NCI-H187 treated with DMSO at 0.1 percent for 48 hours (cell line): ENCODE measurements at places on chromosomes 1 and 21.
A peak's percentile ranks its signal among the peaks of the same experiment; 100 is the strongest.

DNA sequence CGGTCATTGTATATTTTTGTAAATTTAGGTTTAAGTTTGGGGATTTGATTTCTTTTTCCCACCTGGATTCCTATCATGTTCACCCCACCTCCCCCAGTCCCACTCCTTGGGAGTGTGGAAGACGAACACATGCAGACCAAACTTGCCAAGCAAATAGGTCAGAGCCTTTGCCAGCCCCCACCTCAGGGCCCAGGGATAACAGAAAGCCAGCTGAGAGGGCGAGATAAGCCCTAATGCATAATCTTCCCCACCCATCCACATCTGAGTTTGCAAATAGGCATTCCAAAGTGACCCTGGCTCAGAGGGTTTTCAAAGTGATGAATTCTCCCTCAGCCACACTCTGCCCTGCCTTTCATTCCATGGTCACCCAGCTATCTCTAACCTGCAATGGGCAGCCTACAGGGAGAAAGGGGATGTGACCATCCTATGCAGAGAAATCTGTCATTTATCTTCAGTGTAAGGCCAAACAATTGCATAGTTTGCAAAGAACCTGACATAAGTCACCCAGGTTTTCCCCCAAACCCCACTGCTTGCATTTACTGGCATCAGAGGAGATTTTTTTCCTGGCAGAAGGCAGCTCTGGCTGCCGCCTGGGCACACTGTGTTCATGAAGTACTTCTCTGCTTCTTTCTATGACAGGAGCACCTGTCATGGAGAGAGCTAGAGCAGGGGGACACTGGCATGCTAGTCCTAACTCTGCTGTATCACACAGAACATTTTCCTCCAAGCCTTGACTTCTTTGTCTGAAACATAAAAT lies 69.0 kb upstream of the NFIA start:
- DNase-seq, result no peak

GRCh38 chr1:166978821-166979220 lies 3.5 kb upstream of the ILDR2 start:
- no peak for DNase-seq

GRCh38 chr1:207789792-207790787 lies 38.2 kb downstream of the CD46 start:
- no peak for DNase-seq

- DNase-seq, result no peak
Observed at GRCh38 chr1:5239911-5240310, 585.5 kb downstream of the AJAP1 start.

- no peak for DNase-seq
Observed at GRCh38 chr1:156371553-156372264, 2.7 kb downstream of the RHBG start.

DNA sequence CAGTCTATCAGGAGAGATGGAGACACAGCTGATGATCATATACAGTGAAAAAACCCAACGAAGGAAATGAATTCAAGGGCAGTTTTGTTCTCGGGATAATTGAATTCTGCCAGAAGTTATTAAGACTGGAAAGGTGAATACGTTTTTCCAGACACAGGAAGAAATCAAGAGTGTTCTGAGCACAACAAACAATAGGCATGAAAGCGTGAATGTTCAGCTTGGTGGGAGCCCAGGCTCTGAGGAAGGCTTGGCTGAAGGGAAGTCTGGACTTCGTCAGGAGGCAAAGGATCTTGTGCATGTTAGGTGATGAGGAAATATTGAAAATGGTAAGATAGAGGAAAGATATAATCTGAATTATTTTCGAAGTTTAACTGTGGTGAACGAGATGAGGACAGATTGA lies 50.4 kb downstream of the CYYR1 start:
- DNase-seq, result no peak

GRCh38 chr1:154777154-154777553 lies 92.9 kb downstream of the KCNN3 start:
- no peak for DNase-seq

DNA sequence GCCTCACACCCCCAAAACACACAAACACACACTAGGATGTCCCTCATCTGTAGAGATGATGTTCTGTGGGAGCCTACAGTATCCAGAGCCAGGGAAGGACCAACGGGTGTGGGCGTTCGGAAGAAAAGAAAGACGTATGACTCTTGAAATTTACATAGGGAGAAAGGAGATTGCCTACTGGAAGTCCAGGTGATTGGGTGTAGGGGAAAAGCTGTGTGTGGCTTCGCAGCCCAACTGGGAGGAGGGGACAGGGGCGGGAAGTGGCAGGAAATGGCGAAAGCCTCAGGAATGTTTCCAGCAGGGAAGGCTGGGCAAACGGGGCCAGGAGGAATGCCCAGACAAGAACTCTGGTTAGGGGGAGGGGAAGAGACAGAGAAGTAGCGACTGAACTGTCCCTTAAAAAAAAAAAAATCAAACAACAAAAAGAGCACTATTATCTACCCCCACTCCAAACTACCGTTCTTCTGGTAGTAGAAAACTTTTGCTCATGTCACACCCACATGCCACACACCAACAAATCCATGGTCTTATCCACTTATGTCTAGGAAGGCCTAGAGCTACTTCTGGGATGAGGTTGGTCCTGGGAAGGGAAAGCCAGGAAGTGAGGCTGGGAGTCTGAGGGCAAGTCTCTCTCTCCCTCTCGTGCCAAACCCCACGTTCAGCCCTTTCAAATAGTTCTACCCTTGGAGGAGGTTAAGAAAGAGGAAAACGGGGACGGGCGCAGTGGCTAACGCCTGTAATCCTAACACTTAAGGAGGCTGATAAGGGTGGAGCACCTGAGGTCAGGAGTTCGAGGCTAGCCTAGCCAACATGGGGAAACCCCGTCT lies 1.8 kb upstream of the CKS1B start:
- no peak for DNase-seq

DNA sequence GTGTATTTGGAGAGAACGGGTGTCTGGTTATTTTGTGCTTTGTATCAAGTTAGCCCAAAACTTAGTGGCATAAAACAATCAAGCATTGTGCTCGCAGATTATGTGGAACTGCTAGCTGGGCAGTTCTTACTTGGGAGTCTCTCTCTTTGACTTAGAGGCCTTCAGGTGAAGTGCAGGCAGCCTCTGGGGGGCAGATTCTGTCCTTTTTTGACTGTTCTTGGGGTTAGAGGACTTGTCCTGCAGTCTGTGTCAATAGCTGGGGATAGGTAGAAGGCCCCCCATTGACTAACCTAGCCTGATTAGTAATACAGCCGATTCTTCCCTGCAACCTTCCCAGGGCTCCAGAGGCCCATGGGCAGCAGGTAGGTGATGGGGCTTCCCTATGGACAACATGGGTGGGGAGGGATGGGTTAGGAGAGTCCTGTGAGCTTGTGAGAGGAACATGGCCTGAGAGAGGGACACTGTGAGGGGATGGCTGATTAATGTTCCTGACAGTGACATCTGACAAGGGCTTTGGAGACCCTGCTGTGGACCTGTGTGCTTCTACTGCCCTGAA lies 37.2 kb upstream of the ACOT11 start:
- no peak for DNase-seq

- no peak for DNase-seq
Observed at GRCh38 chr1:205800427-205800826, 12.6 kb downstream of the SLC41A1 start.

DNA sequence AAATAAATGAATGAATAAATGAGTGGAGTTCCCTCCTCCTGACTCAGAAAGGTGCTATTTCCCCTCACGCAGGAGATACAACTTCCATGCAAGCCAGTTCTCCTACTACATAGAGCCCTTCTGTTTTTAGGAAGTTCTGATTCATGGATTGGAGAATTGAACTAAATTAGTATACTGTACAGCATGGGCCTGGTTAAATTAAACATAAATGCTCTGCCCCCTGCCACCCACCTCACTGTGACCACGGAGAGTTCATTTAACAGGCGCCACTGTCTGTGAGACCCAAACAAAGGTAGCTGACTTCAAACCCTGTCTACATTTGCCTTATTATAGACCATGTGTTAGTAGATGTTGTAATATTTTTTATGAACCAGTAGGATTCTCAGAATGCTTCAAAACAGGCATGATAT lies 9.1 kb upstream of the IRF2BP2 start:
- DNase-seq, result no peak

GRCh38 chr21:26087223-26087918 lies 83.2 kb downstream of the APP start:
- DNase-seq, result no peak

- peak; percentile 79 for DNase-seq
Observed at GRCh38 chr1:111346089-111346885, 55.6 kb downstream of the CHIA start.

DNA sequence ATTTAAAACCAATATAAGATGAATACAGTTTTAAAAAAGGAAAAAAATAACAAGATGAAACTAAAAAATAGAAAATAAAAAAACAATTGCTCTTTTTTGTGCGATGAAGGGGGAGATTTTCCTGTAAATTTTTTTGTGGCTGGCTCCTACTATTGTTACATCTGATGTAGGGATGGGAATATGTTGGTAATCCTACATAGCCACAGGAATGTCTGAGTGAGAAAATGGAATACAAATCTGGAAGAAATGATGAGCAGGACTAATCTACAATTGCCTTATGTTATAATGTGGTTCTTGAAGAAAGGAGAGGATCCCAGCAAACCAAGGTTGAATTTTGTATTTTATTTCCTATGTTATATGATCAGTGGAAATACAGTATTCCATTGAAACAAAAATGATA lies 40.9 kb downstream of the ATP6V1G3 start:
- DNase-seq, result no peak

DNA sequence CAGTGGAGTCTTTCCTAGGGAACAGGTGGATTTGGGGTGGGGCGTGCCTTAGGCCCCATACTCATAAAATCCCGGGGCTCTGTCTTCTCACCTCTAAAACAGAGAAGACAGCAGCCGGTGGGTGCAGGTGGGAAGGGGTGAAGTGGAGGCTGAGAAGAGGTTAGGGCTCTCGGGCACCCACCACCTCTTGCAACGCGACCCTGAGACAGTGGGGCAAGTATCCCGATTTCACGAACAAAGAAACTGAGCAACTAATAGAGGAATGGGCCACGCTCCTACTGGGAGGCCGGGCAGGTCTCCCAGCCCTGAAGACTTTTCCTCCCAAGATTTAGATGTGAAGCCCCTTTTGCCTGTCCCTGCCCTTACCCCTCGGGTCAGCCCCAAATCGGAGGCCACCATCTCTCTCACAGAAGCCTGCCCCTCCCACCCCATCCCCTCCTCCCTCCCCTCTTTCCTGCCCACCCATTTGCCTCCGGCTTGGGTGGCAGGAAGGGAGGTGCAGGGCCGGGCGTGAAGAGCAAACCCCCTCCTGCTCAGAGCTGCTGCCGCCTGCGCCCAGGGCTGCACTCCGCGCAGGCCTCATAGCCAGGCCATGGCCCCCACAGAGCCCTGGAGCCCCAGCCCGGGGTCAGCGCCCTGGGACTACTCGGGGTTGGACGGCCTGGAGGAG lies at the start of gene GPR25:
Gene GPR25, plus strand, starts transcription at position 536 of the 670 bp plus-strand sequence. Its CDS starts 57 bp downstream, at position 593.
- DNase-seq, result no peak

- DNase-seq, result no peak
Observed at GRCh38 chr1:156586892-156587477, 4.6 kb upstream of the NAXE start.

- DNase-seq, result no peak
Observed at GRCh38 chr1:245428681-245429080, 273.9 kb downstream of the KIF26B start.

- DNase-seq, result no peak
Observed at GRCh38 chr1:19682257-19682656, 17.6 kb downstream of the HTR6 start.

DNA sequence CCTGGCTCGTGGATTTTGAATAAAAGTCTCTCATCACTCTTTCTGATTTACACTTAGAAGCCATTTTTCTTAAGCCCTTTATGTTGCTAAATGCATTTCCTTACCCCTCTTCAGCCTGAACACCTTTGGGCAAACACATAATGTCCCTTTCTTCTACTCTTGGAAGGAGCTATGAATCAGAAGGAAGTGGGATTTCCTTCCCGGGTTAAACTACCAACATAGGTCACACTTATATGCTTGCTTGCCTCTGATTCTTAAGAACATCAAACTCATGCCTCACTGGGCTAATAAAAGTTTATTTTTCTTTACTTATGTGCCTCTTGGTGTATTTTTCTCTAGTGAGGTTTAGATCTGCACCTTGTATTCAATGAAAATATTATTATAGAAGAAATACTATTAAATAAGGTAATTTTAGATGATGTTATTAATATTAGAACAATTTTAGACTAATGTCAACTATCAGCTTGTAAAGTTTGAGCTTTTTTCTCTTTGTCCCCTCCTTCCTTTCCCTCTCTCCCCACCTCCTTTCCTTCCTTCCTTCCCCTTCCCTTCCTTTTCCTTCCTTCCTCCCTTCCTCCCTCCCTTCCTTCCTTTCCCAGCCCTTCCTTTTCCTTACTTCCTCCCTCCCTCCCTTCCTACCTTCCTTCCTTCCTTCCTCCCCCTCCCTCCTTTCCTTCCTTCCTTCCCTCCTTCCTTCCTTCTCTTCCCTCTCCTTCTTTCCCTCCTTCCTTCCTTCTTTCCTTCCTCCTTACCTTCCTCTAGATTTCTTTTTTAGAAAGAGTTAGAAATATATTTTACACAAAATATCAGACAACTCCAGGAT lies 66.5 kb upstream of the KCNJ6 start:
- no peak for DNase-seq

- no peak for DNase-seq
Observed at GRCh38 chr1:93607814-93608186, 73.8 kb downstream of the BCAR3 start.

- DNase-seq, result no peak
Observed at GRCh38 chr21:28775071-28775470, 217.6 kb downstream of the LTN1 start.

- no peak for DNase-seq
Observed at GRCh38 chr1:88104236-88104635, 579.8 kb upstream of the PKN2 start.

DNA sequence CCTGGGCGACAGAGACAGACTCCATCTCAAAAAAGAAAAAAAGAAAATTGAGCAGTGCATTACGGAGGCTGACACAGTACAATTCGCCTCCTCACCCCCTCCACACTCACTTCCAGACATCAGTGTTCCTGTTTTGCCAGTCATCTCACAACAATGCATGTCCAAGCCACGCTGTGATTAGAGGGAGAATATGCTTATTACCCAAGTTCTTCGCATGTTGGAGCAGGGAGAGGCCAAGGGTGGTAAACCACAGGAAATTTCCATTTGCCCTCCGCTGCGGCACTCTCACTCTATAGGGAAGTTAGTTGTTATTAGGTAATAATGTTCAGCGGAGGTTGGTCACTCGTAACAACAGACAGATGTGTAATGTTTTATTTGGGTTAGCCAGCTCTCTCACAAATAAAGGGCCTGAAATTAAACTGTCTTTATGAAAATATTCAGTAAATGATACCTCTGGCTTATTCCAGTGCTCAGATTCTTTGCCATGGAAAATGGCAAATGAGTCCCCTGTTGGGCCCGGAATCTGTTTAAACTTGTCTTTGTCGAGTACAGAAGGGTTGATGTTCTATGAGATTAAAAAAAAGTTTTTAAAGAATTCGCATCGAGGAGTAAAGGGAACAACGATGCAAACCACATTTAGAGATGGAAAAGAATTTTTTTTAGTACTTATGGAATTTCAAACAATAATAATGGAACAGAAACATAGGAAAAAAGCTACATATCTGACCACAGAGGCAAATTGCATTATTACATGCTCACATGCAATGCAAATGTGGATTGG lies 33.1 kb downstream of the KCNJ15 start:
- no peak for DNase-seq

- DNase-seq, result no peak
Observed at GRCh38 chr1:201074018-201074417, 38.2 kb downstream of the CACNA1S start.
